ENCODE measurements at places on chromosomes 3 and 15.

DNA sequence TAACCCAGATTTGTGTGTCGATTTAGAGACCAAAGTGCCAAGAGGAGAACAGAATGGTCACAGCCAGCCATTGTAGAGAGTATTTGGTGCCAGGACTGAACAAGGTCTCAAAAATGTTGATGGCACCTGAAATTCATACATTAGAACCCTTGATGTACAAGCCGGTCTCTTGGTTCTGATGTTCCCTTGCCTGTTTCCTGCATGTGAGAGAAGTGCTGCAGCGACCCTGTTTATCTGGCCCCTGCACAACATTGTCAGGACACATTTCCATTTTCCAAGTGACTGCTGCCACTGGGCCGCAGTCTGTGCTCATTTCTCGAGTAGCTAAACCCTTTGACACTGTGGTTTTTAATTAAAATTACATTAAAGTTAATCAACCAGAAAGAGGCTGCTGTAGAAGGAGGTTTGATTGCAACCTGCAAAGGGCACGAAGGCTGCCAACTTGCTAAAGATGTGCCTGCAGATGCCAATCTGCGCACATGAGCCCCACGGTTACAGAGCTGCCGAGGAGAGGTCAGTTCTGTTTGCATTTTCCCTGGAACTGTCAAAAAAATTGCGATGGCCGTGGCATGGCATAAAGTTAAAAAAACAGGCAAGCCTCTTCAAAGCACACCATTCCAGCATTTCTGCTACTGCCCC, 136.4 kb upstream of the CMC1 start:
- no peak for ATAC-seq

DNA sequence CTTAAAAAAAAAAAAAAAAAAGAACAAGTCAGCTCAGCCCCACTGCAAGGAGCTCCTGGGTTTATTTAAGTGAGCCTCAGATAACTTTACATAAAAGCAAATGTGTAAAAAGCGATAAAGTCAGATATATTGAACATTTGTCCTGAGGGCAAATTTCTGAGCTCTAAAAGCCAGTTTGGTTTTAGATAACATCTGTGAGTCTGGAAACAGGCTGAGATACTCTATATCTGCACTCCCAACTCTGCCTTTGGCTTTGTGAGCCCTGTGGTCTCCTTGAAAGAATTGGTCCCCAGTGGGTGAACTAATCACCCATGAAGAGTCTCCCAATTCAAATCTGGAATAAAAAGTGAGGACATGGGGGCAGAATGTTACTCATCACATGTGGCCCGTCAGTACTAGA, 104.6 kb downstream of the APBA2 start:
- ATAC-seq = no peak

DNA sequence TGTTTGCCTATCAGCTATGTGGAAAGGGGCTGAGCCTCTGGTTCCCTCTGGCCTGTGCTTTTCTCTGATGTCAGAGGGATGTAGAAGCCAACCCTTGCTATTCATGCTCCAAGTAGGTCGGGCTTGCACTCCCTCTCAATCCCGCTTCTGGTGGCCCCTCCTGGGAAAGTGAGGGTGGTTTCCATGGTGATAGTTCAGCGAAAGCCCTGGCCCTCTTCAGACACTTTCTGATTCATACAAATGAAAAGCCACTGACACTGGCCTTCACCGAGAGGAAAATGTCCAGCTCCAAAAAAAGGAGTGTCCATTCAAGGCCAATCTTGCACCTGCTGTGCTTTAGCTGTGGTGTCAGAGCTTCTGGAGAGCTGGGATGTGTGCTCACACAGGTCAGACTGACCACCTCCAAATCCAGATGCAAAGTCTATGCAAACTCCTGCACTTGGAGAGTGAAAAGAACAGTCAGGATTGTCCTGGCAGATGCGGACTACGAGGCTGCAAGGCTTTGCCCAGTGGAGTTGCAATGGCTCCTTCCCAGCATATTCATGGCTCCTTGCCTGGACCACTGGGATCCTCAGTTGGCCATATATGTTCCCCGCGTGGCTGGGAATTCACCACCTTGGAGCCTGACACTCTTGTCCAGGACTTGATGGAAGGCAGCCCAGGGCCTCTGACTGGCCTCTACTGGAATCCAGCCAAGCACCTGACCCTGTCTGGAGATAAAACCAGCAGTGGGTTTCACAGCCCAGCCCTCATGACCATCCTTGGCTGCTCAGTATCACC, 96.6 kb downstream of the CEMIP start:
- no peak for ATAC-seq

DNA sequence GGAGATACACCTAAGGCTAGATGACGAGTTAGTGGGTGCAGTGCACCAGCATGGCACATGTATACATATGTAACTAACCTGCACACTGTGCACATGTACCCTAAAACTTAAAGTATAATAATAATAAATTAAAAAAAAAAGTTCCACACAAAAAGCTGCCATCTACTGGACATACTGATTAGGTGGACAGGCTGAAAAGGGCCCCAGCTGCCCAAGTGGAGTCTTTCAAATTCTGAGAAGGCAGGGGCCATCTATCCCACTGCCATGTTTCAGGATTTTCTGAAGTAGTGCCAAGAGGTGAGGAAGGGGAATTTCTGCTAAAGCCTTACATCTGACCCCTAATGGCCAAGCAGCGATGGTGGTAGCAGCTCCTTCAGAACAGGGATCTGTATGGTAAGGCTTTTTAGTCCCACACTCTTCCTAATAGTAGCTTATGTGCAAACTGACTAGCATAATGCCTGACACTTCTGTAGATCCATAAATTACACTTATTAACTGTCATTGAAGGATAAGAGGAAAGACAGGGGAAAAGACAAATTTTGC, 7.7 kb downstream of the FSTL1 start:
- no peak for ATAC-seq

- peak; percentile 44 for ATAC-seq
Measured at GRCh38 chr3:9761919-9762318, 7.8 kb downstream of the CAMK1 start.

GRCh38 chr15:81575436-81576123, 201.6 kb upstream of the TMC3 start:
- ATAC-seq = no peak

DNA sequence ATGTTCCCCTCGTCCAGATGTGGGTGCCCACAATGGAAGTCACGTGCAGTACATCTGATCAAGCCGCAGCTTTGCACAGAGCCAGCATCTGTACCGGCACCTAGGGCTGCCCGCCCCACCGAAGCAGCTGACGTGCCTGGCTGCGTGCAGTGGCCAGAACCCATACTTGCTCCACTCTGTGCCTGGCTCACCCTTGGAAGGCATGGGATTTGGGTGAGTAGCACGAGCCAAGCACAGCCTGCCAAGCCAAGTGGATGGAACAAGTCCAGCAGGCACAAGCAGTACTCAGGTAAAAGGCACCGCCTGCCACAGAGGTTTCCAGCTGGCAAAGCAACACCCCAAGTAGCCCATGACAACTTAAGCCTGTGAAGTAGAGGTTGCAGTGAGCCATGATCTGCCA, 261.3 kb downstream of the TBC1D5 start:
- ATAC-seq = no peak

- ATAC-seq = peak; percentile 92
Measured at GRCh38 chr3:114721864-114722263, 425.2 kb downstream of the ZBTB20 start.

GRCh38 chr3:150830094-150830681, 67.2 kb upstream of the SIAH2 start:
- ATAC-seq = peak; percentile 29

- ATAC-seq = peak; percentile 63
Measured at GRCh38 chr3:42524751-42525150, 22.3 kb downstream of the VIPR1 start.

- ATAC-seq = no peak
Measured at GRCh38 chr3:185630182-185630622, 44.1 kb downstream of the SENP2 start.

DNA sequence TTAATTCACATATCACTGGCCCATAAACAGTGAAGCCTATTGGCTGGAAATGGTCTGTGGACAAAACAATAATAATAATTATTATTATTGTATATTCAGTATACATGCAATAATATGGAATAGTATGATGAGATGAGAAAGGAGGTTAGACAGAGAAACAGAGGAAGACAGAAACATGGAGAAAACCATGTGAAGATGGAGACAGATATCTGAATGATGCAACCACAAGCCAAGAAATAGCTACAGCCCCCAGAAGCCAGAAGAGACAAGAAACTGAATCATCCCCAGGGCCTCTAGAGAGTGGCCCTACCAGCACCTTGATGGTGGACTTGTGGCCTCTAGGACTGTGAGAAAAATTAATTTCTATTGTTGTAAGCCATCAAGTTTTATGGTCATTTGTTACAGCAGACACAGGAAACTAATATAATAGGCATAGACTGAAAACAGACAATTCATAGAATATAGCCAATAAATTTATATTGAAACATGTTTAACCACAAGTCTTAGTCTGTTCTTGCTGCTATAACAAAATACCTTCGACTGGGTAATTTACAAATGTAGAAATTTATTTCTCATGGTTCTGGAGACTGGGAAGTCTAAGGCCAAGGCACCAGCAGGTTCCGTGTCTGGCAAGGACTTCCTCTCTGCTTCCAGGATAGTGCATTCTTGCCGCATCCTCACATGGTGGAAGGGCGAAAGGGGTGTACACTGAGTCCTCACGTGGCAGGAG, 31.6 kb downstream of the MCF2L2 start:
- no peak for ATAC-seq

All from activated T-helper 17 cell treated with anti-CD3 and anti-CD28 coated beads, Interleukin-2, amount 50 U/mL, for 72 hours (primary cell).